ENCODE measurements at places on chromosomes 12 and 14. TPM values are rescaled to one million over a fixed set of nuclear protein-coding genes. Genes with fewer than 3 reads are reported as not detected.

DNA sequence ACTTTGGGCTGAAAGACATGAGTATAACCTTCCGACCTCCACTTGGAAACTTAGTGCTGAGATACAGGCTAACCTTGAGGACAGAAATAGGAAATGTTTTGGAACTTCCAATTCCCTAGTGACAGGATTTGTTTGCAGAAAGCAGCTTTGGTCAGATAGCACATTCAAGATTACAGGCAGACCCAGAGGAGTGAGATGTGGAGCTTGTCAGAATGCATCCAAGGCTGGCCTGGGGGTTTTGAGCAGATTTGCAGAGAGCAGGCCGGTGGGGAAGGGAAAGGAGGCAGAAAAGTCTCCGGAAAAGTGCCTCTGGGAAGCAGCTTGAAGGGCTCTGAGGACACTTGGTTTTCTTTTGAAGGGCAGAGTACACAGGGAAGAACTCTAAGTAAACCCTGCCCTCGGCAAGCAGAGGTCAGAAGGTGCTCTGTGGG lies 180.3 kb downstream of the ETV6 start:
- DNase-seq, result no peak

- no peak for DNase-seq
Measured at GRCh38 chr14:94153750-94154342, 20.3 kb upstream of the PPP4R4 start.

DNA sequence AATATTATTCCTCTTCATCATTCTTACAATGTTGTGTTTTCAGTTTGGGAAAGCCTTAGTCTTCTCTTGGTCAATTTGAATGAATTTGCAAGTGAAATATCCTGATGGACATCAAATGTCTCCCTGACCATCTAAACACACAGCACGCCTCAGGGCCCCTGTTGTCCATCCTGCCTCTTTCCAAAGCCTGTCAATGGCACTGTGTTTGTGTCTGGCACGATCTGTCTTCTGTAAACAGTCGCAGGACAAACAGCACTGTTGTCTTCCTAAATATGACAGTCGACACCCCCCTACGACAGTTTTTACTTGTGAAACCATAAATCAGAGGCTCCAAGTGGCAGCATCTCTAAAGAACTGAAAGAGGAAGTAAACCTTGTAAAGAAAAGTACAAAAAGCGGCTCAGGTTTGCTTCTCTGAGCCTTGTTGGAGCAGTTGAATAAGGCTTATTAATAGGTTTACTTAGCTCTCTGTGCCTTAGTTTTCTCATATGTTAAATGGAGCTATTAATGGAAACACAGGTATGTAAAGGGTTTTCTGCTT lies 285.8 kb downstream of the NRXN3 start:
- no peak for DNase-seq

DNA sequence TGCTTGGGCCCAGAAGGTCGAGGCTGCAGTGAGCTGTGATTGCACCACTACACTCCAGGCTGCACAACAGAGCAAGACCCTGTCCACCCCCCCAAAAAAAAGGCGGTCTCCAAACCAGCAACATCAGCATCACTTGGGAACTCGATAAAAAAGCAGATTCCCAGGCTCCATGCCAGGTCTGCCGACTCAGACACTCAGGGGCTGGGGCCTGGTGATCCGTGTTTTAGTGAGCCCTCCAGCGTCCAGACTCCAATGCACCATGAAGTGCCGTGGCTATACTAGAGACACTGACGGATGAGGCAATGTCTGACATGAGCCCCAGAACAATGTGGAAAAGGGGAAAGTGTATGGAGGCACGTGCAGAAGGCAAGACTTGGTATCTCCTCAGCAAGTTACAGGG lies 28.8 kb downstream of the SCARB1 start:
- no peak for DNase-seq

The LRRC74A gene
- not detected for total RNA-seq

DNA sequence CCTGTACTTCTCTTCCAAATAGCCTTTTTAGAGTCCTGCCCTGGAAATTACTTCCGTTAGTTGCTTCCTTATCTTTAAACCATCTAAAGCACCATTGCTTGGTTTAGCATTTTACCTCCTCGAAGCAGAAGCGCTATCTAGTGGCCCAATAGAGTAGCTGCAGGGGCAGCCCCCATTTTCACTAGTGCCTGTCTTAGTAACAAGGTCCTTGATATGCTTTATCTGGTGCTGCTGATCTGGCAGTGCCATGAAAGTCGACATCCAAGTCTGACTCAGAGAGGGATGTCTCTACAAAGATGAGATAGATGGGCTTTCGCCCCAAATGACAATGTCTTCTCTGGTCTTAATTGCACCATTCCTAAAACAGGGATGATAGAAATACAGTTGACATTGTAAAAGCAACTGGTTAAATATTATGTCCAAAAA lies 25.0 kb upstream of the CIT start:
- DNase-seq, result peak; percentile 61

GRCh38 chr14:75521415-75522199 lies 662 bp upstream of the BATF start:
- DNase-seq, result peak; percentile 70

GRCh38 chr14:98298481-98299244 lies 973.3 kb downstream of the BCL11B start:
- DNase-seq, result no peak

The JPH4 gene
- 1.2 TPM for total RNA-seq

The SDR9C7 gene
- total RNA-seq, result not detected

- DNase-seq, result no peak
Measured at GRCh38 chr12:2268471-2269286, 215.9 kb downstream of the CACNA1C start.

GRCh38 chr14:55976219-55976618 lies 142.0 kb upstream of the PELI2 start:
- peak; percentile 15 for DNase-seq

GRCh38 chr12:102033991-102034745 lies 27.6 kb downstream of the WASHC3 start:
- no peak for DNase-seq

The ACACB gene
- total RNA-seq, result 56.9 TPM

DNA sequence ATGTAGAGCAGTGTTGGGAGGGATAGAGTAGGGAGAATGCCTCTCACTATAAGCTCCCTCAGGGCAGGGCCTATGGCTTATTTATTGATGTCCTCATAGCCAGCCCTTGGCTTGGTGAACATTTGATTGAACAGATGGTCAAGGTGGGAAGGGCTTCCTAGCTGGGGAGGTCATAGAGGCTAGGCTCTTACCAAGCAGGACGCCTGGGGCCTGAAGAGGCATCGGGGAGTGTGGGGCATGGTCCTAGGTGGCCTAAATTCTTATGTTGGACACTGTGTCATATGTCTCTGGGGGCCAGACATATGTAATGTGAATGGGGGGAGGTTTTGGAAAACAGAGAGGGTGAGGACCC lies 17.9 kb upstream of the KRT86 start:
- DNase-seq, result no peak

The TRIM9 gene
- 31.2 TPM for total RNA-seq

GRCh38 chr12:106228320-106228710 lies 19.5 kb downstream of the CKAP4 start:
- no peak for DNase-seq
